ENCODE measurements at places on chromosomes 1 and 21.

GRCh38 chr1:207026104-207026534 lies 6.4 kb downstream of the C1orf116 start:
- peak; percentile 27 for DNase-seq

- no peak for DNase-seq
Measured at GRCh38 chr1:232987046-232987773, 36.8 kb downstream of the NTPCR start.

GRCh38 chr1:78060857-78061563 lies 15.2 kb downstream of the GIPC2 start:
- no peak for DNase-seq

GRCh38 chr1:67274623-67275325 lies 32.9 kb upstream of the IL12RB2 start:
- DNase-seq = no peak

- DNase-seq = no peak
Measured at GRCh38 chr1:167022384-167022783, 33.3 kb downstream of the MAEL start.

DNA sequence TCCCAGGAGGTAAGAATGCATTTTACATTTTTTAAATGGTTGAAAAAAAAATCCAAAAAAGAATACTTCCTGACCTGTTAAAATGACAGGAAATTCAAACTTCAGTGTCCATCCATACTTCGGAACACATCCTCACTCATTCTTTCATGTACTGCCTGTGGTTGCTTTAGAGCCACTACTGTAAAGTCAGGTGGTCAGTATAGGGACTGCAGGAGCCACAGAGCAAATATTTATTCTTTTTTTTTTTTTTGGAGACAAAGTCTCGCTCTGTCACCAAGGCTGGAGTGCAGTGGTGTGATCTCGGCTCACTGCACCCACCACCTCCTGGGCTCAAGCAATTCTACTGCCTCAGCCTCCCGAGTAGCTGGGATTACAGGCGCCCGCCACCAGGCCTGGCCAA lies 124.7 kb downstream of the CLIC6 start:
- no peak for DNase-seq

DNA sequence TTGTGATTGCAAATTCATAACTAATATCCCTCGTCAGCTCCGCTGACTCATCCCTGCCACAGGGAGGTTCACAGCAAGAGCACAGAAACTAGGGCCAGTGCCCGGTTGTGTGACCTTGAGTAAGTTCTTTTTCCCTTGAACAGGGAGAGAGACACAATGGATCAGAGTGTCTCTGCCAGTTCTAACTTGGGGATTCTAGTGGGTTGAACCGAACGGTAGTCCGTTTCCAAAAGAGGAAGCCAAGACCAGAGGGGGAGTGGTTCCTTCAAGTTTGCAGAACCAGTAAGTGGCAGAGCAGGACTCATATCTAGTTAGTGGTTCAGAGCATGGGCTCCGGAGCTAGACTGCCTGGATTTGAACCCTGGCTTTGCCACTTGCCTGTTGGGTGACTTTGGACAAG lies 4.9 kb upstream of the SHISA4 start:
- peak; percentile 91 for DNase-seq

DNA sequence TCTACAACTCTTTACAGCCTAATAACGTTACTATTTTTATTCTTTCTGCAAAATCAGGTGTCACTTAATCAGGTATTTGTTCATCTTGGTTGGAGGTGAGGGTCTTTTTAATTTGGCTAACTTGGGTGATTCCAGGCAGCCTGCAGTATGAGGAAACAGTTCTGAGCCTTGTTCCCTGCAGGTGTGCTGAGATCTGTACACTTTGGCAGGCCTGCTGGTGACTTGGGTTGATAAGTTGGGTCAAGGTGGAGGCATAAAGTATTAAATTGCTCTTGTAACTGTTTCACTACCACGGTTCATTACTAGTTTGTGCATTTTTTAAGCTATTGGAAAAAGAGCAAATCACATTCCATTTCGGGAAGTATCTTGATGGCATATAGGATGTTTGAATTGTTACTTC lies 10.0 kb downstream of the MAP3K21 start:
- DNase-seq = no peak

- DNase-seq = no peak
Measured at GRCh38 chr1:83043244-83043643, 955.7 kb downstream of the TTLL7 start.

DNA sequence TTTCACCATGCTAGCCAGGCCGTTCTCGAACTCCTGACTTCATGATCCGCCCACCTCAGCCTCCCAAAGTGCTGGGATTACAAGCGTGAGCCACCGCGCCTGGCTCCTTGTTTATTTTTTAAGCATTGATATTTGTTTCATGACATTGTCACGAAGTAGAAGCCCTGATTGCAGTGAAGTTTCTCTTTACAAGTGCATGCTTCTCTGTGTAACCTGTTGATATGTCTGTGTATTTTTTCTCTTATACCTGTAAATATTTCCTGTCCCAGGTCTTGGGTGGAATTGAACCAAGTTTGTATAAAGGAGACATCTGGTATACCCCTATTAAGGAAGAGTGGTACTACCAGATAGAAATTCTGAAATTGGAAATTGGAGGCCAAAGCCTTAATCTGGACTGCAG lies 73.5 kb upstream of the FAM3B start:
- no peak for DNase-seq

GRCh38 chr1:39755965-39756659 lies 15.0 kb downstream of the OXCT2 start:
- no peak for DNase-seq

GRCh38 chr1:241825581-241825980 lies 22.4 kb upstream of the EXO1 start:
- no peak for DNase-seq

- DNase-seq = no peak
Measured at GRCh38 chr1:107145637-107146036, 4.8 kb downstream of the NTNG1 start.

GRCh38 chr21:36323032-36323431 lies 3.0 kb downstream of the MORC3 start:
- peak; percentile 69 for DNase-seq

GRCh38 chr1:43651188-43651587 lies 1.2 kb downstream of the KDM4A start:
- no peak for DNase-seq

DNA sequence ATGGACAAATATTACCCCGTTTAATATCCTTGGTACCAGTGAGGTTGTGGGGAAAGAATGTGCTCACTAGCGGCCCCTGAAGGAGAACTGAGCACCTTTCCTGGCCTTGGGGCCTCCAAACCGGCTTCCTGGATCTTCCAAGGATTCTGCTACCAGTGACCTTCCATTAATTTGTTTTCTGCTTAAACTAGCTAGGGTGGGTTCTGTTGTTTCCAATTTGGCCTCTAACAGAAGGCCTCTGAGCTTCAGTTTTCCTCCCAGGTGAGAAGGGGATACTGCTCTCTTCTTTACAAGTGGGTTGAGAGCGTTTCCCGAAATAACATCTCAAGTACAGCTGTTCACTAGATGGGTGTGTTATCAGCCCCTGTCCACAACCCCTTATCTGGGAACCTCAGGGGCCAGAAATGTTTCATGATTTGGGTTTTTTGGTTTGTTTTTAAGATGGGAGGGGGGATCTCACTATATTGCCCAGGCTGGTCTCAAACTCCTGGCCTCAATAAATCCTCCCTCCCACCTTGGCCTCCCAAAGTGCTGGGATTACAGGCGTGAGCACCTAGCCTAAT lies 16.9 kb upstream of the IFNGR2 start:
- DNase-seq = no peak

DNA sequence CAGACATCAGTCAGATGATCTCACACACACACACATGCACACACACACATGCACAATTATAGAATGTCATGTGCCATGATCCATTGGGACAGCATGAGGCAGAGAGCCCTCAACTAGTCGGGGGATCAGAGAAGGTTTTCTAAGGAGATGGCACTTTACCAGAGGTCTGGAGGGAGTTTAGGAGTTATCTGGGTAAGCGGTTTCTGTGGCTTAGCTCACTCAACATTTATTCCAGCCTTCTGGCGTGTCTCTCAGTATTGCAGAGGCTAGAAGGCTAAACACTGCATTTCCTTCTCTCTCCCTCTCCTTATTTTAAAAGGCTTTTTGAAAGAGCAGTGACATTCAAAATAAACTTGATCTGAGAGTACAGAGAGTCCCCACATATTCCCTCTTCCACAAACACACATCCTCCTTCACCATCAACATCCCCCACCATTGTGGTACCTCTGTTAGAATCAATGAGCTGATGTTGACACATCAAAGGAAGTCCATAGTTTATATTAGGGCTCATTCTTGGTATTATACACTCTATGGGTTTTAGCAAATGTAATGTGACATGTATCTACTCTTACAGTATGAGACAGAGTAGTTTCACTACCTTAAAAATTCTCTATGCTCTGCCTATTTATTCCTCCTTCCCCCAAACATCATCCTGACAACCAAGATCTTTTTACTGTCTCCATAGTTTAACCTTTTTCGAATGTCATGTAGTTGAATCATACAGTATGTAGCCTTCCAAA lies 9.0 kb upstream of the PLA2G2A start:
- no peak for DNase-seq

GRCh38 chr1:64231153-64231552 lies 27.7 kb downstream of the UBE2U start:
- DNase-seq = no peak

- DNase-seq = peak; percentile 64
Measured at GRCh38 chr1:15231714-15232201, 15.3 kb upstream of the FHAD1 start.

- DNase-seq = no peak
Measured at GRCh38 chr21:36166705-36167104, 10.1 kb downstream of the DOP1B start.

DNA sequence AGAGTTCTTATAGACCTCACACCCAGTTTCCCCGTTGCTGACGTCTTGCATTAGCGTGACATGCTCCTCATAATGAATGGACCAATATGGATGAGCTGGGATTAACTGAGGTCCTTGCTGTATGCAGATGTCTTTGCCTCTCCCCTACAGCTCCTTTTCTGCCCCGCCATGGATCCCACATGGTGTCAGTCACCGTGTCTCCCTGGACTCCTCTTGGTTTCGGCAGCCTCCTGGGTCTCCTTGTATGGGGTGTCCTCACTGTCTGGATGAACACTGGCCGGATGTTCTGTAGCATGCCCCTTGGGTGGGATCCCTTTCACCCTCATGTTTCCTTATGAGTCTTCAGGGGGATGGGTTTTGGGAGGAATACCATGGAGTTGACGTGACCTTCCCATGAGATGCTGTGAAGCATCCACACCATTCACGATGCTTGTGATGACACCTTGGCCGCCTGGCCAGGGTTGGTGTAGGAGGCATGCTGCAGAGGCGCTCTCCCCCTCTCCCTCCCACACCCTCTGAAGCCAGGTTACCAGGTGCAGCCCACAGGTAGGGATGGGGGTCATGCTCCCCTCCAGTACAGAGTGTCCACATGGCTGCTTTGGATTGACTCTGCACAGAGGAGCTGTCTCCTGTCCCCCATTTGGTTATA lies 4.4 kb downstream of the GJC2 start:
- DNase-seq = no peak

DNA sequence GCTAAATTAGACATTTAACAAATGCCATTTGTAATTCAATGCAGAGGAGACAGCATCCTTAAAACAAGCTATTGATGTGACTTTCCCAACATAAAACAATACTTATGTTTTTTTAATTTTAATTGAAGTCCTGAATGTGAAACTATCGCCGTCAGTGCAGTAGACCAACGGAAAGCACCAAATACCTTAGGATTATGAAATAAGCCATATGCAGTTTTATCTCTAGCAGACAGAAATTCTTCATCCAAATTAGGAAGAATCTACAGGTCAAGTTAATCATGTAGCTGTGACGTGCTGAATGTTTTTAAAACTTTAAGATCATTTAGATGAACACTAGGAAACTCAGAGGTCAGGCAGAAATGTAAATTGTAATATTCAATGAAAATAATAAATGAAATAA lies 714 bp upstream of the ST6GALNAC5 start:
- DNase-seq = no peak

GRCh38 chr21:39197448-39198233 lies 14.4 kb upstream of the PSMG1 start:
- DNase-seq = no peak

DNA sequence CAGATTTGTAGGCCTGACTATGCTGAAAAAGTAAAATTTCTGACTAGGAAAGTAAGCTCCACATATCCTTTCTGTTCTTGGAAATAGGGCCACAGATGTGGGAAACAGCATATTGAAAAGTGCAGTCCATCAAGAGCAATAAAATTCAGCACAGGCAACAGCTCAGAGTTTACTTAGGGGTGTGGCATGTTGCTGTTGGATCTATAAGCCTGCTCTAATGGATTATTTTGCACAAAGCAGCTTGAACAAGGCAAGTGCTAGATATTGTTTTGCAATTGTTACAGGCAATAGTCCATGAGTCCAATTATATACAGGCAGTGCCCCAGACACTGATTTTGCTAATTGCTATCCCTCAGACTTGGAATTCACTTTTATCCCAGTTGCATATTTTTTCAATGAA lies 289.8 kb upstream of the SNX7 start:
- DNase-seq = no peak

DNA sequence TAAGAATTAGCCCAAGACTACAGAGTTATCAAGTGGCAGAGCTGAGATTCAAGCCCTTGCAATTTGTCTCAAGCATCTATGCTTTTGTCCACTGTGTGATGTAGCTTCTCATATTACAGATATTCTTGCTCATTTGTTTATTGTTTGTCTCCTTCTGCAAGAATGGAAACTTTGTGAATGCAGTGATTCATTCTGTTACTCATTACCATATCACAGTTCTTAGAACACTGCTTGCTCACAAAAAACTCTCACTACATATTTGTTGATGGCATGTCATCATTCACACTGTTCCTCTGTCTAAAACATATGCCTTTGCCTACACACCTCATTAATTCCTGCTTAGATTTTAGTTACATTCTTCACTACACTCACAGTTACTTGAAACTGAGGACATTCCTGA lies 1198.9 kb downstream of the PLA2G4A start:
- DNase-seq = no peak

GRCh38 chr1:41617336-41617735 lies 132.9 kb upstream of the EDN2 start:
- DNase-seq = no peak
